ENCODE measurements at places on chromosomes 6 and 20.

DNA sequence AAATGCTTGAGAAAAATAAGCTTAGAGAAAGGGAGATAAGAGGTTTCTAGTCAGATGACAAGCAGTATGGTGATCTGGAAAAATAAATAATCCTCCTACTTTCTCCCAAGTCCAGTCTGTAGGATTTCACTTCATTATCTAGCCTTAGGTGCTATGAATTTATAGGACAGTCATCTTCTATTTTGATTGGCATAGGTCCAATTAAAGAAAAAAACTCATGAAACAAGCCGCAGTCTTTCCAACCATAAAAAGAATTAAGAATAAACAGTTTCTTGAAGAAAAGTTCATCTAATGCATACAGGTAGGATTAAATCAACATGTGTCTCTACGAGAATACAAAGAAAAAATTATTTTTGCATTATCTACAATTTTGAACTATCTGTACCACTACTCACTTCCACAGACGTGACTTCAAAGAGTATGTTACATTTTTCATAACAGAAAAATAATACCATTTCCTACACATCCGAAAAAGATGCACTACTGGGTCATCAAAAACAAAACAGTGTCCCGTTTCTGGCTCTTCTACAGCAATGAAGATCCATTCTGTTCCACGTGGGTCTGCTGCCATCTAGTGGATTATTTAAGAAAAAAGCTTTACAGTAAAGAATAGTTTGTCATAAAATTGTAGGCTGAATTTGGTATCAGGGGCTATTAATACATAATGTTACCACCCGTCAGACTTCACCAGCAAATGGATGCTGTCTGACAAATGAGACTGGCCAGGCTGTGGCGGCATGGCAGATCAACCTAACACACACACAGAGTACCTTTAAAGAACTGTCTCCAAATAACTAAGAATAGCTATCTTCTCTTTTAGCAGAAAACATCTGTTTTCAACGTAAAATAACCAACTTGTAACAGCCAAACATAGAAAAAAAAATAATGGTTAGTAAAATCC, 28.9 kb downstream of the STX7 start:
- no peak for DNase-seq

GRCh38 chr6:15340775-15341174, 94.9 kb downstream of the JARID2 start:
- peak; percentile 39 for DNase-seq

- no peak for DNase-seq
These were observed 44.7 kb upstream of the ECI2 start for GRCh38 chr6:4179960-4180651.

- no peak for DNase-seq
These were observed 665.7 kb upstream of the SLC35B3 start for GRCh38 chr6:9100869-9101580.

- DNase-seq = no peak
These were observed 67.4 kb downstream of the AIG1 start for GRCh38 chr6:143127941-143128680.

DNA sequence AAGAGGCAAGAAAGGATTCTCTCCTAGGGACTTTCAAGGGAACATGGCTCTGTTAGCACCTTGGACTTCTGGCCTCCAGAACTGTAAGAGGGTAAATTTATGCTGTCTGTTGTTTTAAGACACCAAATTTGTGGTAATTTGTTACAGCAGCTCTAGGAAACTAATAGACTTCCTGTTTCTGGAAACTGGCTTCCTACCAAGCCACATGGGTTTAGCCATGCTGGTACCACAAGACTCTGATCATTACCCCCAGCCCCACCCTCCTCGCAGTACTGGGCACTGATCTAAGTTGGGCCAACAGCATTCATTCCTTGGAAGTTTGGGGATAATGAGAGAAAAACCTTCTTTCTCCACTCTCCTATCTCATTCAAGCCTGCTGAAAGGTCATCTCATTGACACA, 109.5 kb upstream of the SMLR1 start:
- DNase-seq = no peak

- DNase-seq = no peak
These were observed 106.8 kb upstream of the RPS6KA2 start for GRCh38 chr6:166733900-166734299.

DNA sequence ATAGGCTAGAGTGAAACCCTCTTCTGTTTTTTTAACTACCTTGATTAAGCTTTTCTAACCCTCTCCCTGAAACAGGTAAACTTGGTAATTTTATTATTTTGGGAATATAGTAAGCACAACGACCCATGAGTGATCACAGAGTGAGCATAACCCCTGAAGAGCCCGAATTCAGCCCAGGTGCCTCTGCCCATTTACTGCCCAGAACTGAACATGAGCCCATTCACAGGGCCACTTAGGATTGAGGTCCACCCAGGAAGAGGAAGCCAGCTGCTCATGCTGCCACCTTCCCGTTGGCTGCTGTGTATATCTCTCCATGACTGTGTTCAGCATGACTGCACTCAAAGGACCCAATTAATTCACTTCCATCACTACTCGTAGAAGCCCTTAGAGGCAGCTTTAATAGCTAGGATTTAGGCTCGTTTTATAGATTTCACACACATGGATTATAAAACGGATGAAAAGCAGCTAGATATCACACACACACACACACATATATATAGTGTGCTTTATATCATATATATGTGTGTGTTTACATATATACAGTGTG, 8.3 kb upstream of the PDE10A start:
- no peak for DNase-seq

DNA sequence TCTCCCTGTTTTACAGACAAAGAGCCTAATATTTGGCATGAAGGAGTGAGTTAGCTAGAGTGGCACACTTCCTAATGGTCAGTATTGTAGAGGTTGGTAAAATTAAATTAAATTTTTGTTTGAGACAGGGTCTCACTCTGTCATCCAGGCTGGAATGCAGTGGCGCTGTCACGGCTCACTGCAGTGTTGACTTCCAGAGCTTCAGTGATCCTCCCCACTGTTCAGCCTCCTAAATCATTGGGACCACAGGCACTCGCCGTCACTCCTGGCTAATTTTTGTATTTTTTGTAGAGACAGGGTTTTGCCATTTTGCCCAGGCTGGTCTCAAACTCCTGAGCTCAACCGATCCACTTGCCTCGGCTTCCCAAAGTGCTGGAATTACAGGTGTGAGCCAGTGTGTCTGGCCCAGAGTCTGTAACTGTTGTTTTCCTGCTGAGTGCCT, 70.9 kb downstream of the SCAND1 start:
- no peak for DNase-seq

- no peak for DNase-seq
These were observed 75.2 kb upstream of the ADGRF1 start for GRCh38 chr6:47117314-47117713.

GRCh38 chr6:35064757-35065440, 76.2 kb downstream of the TCP11 start:
- no peak for DNase-seq

DNA sequence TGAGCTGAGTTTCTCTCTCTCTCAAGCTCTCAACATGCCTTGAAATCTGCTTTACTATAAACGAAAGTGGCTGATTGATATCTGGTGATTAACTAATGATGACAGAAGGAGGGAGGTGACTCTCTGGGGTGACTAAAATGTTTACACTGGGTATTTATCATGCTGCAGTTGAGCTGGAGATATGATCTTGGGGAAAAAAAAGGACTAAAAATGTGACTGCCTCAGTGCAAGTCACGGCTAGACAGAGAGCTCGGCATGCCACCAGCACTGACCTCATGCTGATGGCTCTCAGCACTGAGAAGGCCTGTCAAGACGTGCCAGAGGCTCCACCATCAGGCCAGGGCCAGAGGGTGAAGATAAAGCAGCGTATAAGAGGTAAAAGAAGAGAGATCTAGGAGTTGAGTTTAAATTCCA, 103.1 kb upstream of the SPACA1 start:
- DNase-seq = no peak

DNA sequence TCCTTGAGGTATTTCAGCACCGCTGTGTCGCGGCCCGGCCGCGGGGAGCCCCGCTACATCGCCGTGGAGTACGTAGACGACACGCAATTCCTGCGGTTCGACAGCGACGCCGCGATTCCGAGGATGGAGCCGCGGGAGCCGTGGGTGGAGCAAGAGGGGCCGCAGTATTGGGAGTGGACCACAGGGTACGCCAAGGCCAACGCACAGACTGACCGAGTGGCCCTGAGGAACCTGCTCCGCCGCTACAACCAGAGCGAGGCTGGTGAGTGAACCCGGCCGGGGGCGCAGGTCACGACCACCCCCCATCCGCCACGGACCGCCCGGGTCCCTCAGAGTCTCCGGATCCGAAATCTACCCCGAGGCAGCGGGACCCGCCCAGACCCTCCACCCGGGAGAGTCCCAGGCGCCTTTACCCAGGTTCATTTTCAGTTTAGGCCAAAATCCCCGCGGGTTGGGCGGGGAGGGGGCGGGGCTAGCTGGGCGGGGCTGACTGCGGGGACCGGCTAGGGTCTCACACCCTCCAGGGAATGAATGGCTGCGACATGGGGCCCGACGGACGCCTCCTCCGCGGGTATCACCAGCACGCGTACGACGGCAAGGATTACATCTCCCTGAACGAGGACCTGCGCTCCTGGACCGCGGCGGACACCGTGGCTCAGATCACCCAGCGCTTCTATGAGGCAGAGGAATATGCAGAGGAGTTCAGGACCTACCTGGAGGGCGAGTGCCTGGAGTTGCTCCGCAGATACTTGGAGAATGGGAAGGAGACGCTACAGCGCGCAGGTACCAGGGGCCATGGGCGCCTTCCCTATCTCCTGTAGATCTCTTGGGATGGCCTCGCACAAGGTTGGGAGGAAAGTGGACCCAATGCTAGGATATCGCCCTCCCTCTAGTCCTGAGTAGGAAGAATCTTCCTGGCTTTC, 693 bp downstream of the HLA-F start:
- no peak for DNase-seq

- DNase-seq = no peak
These were observed 441.1 kb downstream of the MEI4 start for GRCh38 chr6:78093906-78094305.

DNA sequence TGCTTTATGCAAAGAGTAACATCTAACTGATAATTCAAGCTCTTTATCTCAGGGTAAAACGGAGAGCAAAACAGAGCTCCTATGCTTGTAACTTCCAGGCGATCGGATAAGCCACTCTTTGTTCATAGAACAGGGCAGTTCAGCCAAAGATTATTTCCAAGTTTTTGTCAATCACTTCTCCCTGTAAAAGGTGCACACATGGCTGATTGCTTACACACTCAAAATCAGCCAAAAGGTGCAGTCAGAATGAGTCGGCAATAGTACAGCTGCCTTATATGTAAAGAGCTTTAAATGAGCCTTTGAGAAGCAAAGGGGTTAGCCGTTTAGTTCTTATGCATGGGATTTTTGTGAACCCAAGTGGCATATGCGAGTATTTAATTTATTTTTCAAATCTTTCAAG, 449.6 kb upstream of the POU3F2 start:
- DNase-seq = no peak

DNA sequence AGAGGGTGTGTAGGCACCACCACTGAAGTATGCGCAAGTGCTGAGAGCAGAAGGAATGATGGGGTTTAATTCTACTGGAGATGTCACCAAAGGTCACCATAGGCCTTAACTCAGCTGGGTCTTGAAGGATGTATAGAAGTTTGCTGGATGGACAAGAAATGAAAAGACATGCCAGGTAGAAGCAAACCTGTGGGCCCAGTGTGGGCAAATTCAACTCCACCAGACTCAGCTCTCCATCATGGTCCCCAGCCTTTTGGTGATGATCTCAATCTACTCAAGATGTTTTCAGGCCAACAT, 124.5 kb downstream of the SNX5 start:
- no peak for DNase-seq

GRCh38 chr6:37971711-37972390, 152.3 kb downstream of the ZFAND3 start:
- DNase-seq = no peak

DNA sequence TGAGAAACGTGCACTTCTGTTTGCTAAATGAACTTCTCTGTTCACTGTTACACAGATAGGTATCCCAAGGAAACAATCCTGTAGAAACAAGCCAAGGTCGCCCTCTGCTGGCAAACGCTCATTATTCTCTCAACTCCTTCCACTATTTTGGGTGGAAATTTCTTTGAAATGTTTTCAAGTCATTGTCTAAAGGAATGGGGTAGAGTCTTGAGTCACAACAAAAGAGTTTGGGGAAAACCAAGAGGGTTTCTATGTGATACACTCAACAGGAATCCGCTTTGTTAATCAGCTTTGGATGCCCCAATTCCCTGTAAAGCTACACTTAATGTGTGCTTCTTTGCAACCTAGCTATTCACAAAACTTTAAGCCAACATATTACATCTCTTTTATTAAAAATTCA, 4.6 kb upstream of the RAE1 start:
- DNase-seq = peak; percentile 41

GRCh38 chr6:56742122-56742791, 99.6 kb upstream of the DST start:
- no peak for DNase-seq

GRCh38 chr20:38926934-38927616, 858 bp downstream of the FAM83D start:
- peak; percentile 36 for DNase-seq

DNA sequence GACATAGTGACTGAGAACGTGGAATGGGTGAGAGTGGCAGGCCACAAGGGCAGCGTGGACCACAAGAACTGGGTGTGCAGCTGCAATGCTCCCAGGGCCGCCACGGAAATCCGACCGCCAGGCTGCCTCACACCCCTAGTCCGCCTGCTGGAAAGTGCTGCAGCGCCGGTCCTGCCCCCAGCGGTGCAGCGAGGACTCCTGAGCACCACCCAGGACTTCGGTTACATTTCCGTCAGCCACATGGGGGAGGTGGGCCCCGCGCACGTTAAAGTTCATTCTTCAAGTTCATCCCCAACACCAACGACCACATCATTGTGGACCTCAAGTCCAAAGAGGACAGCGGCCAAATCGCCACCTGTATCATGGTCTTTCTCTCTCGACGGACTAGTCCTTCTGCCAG, 126.1 kb upstream of the CARMIL1 start:
- no peak for DNase-seq
